T-helper 2 cell (primary cell): ENCODE measurements at places on chromosomes 1 and 21.

DNA sequence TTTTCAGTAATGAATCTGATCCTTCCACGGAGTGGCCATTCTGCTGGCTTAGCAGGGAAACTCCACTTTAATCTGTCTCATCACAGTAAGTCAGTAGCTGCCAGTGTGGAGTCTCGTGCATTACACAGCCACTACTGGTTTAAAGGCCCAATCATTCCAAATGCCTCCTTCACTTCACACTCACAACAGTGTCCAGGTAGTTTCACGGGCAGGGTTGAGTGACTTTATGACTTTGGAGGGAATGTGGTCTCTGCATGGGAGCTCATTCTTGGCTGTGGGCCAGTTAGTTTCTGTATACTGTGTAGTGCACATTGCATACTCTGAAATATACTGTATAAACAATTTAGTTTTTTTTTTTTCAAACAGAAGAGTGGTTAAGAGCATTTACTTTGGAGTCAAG lies 34.6 kb upstream of the C1orf87 start:
- DNase-seq, result no peak

- DNase-seq, result no peak
Observed at GRCh38 chr1:162250004-162250730, 126.5 kb downstream of the SPATA46 start.

DNA sequence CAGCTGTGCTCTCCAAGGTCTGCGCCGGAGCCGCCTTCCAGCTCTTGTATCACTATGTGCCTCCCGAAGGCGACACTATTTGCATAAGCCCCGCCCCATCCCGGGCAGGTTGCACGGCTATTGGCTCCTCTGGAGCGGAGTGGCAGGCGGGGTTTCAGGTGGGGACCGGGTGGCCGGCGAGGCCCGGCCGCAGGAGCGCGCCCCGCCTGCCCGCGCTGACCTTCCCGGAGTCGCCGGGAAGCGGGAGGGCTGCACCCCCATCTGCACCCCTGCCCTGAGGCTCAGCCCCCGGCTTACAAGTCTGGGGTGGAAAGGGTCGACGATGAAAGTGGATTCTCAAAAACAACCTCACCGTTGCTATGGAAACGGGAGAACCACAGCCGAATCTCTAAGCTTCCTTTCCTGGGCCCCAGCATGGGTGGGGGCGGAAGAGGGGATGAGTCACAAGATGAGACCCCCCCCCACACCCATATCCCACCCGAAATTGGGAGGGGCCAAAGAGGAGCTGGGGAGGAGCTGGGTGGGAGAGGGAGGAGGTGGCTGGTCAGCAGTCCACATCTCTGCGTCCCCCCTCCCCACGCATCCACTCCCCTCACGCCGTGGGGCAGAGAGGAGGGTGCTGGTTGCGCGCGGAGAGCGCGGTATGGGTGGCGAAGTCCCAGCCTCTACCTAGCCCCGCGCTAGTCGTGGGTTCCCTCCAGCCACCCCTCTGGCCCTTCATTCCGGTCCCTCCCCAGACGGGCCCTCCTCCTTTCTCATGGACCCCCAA lies at the start of gene HPCAL4:
HPCAL4 (minus strand) TSS at position 51 of the 769 bp plus-strand sequence. CDS start 6,830 bp downstream, outside the sequence.
- DNase-seq, result peak; percentile 89

GRCh38 chr1:213541641-213542040 lies 446.1 kb upstream of the PROX1 start:
- DNase-seq, result no peak

DNA sequence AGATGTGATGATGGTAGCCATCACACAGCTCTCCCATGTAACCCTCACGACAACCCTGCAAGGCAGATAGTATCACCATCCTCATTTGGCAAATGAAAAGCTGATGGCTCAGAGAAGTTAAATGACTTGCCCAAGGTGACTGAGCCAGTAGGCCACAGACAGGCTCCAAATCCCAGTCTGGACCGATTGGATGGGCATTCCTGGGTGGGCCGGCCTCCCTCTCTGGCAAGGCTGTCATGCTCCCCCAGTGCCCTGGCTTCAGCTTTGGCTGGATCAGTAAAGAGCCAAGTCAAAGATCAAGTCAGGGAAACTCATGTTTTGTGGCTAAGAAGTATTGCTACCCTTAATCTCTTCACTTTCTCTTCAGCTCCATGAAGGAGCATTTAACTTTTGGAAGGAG lies 41.2 kb downstream of the CDCP2 start:
- DNase-seq, result no peak

DNA sequence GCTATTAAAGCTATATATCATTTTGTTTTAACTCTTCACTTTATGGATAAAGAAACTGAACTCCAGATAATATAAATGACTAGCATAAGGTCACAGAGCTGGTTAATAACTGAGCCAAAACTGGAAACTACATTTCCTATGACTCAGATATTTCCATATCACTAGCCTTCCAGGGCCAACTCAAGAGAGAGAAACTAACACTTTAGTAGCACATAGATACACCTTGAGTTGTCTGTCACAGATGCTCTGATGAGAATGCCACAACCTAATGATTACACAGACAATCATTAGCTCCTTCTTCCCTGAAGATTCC lies 40.7 kb downstream of the NME7 start:
- DNase-seq, result no peak

DNA sequence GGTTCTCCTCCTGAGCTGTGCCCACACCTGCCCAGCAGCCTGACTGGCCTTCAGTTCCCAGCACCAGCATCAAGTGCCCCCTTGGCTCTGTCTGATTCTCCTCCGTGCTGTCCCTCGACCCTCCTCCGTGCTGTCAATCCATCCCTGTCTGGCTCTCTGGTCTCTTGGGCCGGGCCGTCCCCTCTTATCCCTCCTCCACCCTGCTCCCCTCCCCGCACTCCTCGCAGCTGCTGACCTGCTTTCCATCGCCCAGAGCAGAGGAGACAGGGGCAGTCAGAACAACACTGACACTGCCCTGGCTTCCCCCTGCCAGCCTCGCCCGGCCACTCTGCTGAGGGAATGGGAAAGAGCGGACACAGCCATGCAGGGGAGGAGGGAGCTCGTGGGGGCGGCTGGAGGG lies 267.4 kb downstream of the CAMTA1 start:
- no peak for DNase-seq

DNA sequence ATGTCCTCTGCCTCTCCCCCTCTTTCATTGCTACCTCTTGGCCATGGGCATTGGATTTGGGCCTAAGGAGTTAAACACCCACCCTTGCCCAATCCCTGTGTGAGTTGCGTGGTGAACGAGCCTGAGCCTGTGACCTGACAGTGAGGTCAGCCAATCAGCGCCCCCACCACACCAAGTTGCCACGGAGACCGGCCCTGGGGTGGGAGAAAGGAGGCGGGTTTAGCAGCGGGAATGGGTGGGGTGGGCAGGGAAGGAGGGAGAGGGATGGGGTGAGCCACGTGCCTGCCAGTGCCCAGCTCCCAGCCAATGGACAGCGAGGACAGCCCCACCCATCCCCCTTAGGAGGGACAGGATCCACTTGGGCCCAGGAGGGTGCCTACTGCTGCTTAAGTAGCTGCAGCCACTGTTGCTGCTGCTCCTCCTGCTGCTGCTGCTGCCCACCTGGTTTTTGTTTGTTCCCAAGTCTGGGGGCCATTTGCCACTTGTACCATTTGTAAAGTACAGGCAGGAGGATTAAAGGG lies 9.5 kb downstream of the ZBTB7B start:
- peak; percentile 74 for DNase-seq

DNA sequence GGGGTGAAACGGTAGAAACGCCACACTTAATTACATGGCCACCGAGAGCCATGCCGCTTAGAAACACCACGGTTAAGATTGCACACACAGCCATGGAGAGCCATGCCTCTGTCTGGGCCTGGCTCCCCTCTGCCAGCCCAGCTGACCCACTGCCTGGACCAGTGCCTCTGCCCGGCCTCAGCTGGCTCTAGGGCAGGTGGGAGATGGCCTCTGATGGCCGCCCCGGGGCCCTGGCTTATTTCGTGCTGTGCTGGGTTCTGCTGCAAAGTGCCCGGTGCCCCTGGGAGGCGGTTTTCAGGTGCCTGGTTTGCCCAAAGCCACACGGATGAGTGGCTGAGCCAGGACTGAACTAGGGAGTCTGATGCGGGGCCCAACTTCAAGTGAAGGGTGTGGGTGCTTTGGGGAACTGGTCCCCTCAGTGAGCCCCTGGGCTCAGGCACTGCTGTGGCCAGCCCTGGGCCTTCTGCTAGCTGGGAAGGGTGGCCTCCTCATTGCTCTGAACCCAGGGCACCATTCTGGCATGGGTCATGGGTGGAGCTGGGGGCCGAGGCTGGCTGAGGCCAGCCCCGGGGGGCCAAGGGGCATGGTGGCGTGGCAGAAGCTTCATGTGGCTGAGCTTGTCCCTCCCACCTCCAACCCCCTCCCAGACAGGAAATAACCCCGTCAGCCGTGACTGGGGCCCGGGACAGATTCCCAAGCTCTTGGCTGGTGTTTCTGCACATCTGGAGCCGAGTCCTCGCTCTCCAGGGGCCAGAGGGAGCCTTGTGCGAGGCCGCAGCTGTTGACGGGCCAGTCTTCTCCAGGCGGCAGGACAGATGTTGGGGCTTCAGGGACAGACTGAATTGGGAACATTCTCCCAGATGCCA lies 1.9 kb upstream of the GPR153 start:
- DNase-seq, result no peak

DNA sequence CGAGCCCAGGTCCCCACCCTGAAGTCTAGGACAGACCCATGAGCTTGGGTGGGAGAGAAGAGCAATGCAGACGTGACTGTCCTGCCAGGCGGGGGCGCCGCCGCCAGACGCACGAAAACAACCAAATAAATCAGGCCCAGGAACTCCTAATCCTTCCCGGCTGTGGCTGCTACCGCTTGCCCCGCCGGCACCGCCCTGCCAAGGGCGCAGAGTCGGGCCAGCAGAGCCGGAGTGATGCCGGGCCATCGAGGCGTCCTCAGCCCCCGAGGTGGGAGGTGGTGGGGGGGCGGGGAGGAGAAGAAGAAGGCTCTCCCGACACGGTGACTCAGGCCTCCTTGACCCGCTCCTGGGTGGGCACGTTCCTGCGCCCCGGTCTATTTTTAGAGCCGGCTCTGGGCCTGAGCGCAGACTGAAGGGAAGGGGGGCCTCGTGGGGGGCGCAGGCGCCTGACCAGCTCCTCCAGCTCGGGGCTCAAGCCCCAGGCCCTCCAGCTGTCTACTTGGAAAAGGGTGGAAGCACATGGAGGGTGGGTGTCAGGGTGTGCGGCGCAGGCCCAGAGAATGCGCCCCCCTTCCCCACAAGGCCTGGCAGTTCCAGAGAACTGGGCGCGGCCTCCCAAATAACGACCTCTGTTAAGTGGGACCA lies 10.7 kb upstream of the COL16A1 start:
- no peak for DNase-seq

DNA sequence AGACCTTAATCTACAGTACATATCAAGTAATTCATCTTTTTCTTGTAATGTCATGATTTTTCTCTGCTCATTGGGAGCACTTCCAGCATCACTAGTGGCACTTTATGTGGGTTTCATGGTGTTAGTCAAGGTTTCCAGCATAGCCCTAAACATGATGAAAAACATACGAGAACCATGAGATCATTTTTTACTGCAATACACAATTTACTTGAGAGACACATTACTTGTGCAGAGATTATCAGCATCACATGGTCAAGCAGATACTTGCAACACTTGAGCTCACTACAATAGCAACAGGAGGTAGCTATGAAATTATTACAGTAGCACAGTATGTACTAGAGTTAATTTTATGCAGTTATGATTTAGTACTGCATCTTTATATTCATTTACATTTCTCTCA lies 36.4 kb downstream of the ITGB3BP start:
- DNase-seq, result no peak

GRCh38 chr1:43583058-43583457 lies 52.4 kb downstream of the PTPRF start:
- no peak for DNase-seq

DNA sequence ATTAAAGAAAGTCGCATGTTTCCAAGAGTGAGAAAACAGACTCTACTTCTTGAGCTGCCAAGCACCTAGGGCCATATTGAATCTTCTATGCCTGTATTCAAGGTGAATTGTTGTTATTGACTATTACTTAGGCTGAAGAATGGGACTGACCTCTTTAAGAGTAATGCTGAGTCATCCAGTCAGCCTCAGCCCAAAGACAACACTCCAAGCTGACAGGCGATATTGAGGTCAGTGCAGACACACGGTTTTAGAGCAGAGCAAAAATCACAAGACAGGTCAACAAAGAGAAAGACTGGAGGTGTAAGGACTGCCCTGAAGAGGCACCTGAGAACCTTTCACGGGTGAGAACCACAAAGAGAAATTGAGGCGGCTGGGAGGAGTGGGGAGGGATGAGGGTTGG lies 146.9 kb downstream of the MIS18A start:
- DNase-seq, result no peak

- DNase-seq, result no peak
Observed at GRCh38 chr1:36829066-36829465, 205.2 kb downstream of the GRIK3 start.

DNA sequence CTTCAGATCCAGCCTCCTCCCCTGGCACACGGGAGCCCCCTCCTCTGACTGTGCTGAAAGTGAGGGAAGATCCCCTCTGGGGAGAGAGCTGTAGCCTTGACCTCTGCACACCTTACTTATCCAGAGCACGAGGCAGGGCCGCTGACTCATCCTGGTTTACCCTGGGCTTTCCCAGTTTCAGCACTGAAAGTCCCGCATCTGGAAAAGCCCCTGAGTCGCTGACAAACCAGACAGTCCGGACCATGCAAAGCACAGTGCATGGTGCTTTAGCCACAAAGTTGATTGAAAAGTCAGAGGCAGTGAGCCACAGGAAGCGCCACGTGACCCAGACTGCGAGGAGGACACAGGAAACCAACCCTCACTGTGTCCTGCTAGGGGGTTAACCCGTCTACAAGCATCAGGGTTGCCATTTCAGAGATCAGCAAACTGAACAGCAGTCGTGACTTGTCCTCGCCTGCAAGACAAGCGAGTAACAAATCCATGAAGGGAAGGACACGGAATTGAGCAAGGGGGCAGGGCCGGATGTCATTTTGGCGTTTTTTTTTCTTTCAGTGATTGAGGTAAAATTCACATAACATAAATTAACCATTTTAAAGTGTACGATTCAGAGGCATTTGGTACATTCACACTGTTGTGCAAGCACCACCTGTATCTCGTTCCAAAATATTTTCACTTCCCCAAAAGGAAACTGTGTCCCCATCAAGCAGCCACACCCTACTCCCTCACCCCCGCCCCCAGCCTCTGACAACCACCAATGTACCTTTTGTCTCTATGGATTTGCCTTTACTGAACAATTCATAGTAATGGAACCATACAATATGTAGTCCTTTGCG lies 19.9 kb upstream of the IFNGR2 start:
- DNase-seq, result peak; percentile 64

DNA sequence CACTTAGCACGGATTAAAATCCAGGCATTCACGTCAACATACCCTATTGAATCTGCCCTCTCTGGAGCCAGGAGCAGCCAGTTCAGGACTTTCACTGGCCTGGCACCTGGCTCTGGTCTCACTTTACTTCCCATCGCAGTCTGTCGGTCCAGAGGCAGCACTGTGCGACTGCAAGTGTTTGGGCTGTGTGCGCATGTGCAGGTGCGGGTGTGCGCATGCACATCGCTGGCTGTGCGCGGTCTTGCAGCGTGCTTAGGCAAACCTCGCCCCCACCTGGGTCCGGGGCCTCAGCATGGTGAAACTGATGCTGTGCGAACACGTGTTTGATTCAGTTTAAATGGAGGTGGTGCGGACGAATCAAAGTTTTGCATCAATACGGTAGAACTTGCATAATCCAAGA lies 38.0 kb downstream of the ATF3 start:
- DNase-seq, result no peak
